ENCODE measurements at places on chromosomes 3 and 15. TPM values are rescaled to one million over a fixed set of nuclear protein-coding genes. Genes with fewer than 3 reads are reported as not detected.

The GOLGA6L7 gene
- not detected for total RNA-seq

DNA sequence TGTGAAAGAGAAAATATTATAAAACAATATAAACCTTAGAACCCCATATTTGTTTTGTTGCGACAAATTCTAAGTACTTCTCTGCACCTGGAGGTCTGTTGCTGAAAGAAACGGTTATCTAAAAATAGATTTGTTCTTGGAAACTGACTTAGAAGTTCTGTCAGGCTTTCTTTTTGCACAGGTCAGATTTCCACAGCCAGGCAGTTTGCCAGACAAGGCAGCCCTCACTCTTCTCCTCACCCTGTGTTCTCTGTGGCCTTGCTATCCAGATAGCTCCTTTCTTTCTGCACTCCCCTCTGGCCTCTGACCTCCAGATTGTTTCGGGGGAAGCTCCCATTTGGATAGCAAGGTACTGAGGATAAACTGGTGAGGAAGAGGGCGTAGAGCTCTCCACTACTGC lies 413.3 kb upstream of the ONECUT1 start:
- DNase-seq, result no peak

GRCh38 chr3:163476179-163476578 lies 1602.1 kb downstream of the SI start:
- no peak for DNase-seq

DNA sequence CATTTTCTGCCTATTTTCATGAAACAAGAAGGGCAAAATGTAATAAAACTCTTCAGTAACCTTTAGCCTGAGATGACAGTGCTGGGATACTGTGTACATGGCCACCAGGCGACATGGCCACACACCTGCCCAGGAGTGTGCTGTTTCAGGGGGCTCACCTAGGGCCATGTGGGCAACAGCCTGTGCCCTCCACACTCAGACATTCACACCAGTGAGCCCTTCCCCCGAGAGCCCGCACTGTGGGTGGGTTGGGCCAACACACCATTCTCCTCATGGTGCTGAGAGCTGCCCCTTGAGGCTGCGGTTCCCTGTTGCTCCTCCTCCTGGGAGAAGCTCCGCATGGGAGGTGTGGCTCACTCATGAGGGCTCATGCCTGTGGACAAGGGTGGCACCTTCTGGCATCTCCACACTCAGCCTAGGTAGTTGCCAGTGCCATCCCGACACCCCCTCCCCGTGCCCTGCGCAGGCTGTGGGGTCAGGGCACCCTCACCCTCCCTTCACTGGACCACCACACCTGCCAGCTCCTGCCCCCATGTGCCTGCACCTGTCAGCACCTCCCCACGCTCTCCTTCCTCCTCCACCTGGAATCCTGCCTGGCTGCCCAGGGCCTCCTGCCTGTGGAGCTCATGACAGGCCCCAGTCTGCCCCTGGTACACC lies 19.7 kb downstream of the OCA2 start:
- DNase-seq, result no peak

DNA sequence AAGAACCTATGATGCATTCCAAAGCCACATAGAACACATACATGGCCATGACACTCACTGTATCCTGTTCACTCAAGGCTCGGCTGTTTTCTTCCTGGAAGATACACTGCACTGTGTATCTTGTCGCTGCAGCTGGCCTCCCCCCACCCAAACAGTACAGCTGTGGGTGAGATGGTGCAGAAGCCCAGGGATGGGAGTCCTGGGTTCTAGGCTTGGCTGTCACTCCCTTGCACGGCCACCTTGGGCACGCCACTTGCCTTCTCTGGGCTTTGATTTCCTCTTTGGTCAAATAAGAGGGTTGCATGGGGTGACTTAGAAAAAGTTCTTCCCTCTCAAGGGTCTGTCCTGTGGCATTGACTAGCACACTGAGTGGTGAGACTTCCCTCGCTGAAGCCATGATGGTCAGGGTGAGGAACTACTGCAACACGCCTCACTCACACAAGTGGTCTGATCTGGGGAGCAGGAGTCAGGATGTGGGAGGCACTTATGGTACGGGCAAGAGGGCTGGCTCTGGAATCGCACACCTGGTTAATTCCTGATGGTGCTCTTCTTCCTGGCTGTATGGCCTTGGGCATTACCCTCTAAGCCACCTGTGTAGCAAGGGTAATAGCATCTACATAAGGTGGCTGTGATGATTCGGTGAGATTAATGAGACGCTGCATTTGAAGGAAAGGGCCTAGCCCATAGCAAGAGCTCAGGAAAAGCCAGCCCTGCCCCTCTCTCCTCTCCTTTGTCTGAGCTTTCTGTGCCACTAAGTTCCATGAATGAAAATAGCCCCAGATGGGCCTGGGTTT lies 44.0 kb downstream of the ANP32A start:
- no peak for DNase-seq

GRCh38 chr3:182979103-182979673 lies 1.1 kb downstream of the DCUN1D1 start:
- DNase-seq, result no peak

GRCh38 chr3:157103860-157104259 lies 56.1 kb downstream of the CCNL1 start:
- no peak for DNase-seq

- no peak for DNase-seq
Measured at GRCh38 chr3:182078929-182079328, 367.2 kb downstream of the SOX2 start.
